ENCODE measurements at places on chromosomes 16 and 17.
A peak's percentile ranks its signal among the peaks of the same experiment; 100 is the strongest.

DNA sequence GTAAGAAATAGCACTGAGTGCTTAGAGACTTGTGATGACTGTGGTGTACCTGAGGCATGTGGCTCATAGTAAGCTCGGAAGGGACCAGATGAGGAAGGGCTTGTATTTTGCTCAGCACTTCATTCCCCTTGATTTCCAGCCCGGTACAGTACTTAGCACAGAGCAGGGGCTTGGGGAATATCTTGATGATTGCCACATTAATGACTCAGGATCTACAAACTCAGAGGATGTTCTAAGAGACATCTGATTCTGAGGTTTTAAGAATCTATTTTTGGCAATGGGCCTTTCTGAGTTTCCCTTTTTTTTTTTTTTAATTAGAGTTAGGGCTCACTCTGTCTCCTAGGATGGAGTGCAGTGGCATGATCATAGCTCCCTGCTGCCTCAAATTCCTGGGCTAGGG, 9.1 kb downstream of the ASPHD1 start:
- DNase-seq = peak; percentile 23

DNA sequence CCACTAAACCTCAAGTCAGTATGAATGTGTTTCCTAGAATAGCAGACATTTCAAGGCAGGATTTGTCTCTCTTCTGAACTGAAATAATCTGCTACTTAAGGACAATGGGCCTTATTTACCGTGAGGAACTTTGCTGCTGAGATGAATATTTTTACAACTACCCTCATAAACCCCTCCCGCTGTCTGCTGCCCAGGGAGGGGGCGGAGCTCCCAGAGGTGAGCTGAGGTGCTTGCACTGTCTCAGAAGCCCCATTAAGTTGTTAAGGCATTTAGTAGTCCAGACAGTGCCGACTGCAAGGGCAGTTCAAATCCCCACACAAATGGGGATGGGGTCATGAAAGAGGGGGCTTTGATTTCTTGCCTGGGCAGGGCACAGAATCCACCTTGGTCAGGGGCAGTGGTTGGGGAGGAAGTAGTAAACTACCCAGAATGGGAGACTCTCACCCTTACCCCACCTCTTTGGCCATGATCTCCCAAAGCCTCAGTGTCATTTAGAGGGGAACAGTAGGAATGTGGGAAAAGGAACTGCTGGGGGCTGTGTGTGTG, 19.2 kb downstream of the HNF1B start:
- no peak for DNase-seq

DNA sequence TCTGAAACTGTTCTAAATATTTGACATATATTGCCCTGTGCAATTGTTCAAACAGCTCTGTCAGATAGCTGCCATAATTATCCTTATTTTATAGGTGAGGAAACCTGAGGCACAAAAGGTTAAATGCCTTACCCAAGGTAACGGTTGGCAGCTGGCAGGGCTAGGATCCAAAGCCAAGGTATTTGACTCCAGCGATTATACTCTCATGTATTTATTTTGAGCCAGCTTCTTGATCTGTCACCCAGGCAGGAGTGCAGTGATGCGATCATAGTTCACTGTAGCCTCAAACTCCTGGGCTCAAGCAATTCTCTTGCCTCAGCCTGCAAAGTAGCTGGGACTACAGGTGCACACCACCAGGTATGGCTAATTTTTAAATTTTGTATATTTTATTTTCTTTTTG, 7.2 kb downstream of the ENO3 start:
- DNase-seq = no peak

GRCh38 chr17:43578699-43579565, 32.8 kb upstream of the ETV4 start:
- peak; percentile 69 for DNase-seq

DNA sequence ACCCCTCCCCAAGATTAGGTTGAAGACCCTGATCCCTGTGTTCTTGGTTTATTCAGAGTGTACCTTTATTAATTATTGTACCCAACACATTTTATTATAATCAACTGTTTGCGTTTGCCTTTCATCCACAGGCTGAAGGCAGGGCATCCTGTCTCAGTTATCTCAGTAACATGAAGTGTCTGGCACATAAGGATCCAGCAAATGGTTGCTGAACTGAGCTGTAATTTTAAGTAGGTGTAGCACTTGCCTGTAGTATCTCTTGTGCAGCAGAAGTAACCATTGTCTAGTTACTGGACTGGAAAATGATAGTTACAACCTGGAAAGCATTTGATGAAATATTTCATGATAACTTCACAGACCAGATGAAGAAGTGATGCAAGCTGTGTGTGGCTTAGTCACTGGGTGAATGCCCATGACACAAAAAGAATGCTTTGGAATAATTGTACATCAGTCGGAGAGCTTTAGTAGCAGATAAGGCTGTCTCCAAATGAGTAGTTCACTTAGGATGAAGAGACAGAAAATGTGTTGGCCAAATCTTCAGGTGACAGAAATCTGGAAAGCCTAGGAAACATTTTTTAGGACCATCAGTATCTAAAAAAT, 56.6 kb downstream of the ESRP2 start:
- peak; percentile 37 for DNase-seq

DNA sequence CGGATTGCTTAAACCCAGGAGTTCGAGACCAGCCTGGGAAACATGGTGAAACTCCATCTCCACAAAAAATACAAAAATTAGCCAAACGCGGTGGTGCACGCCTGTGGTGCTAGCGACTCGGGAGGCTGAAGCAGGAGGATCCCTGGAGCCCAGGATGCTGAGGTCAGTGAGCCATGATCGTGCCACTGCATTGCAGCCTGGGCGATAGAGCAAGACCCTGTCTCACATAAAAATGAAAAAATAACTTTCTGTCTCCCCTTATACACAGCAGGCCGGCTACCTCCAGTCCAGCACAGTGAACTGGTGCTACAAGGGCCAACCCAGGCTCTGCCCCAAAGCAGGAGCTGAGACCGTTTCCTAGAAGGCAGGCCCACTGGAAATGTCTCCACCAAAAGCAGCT, 59.7 kb downstream of the YWHAE start:
- DNase-seq = no peak

- DNase-seq = no peak
Measured at GRCh38 chr16:78200623-78201096, 101.2 kb downstream of the WWOX start.

- DNase-seq = peak; percentile 33
Measured at GRCh38 chr16:69424935-69425784, 741 bp downstream of the CYB5B start.

GRCh38 chr17:33241390-33241789, 51.7 kb downstream of the ASIC2 start:
- no peak for DNase-seq

- DNase-seq = no peak
Measured at GRCh38 chr17:70825321-70826125, 656.2 kb downstream of the KCNJ2 start.

- peak; percentile 17 for DNase-seq
Measured at GRCh38 chr17:35002876-35003551, 22.7 kb downstream of the LIG3 start.

DNA sequence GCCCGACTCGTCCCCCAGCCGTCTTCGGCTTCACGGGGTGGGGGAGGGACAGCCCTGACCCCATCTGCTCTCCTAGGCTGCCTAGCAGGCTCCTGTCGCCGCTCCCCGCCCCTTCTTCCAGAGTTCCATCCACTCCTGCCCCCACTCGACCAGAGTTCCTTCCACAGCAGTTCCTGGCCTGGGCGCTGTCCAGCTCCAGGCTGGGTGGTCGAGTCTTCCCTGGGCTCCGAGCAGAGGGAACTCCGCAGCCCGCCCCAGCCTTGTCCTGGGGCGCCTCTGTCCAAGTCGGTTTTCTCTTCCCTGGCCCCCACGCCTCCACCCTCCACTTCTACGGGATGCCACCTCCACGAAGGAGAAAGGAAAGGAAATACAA, 1.4 kb downstream of the PYY start:
- no peak for DNase-seq

- DNase-seq = peak; percentile 22
Measured at GRCh38 chr16:64693946-64694345, 427.9 kb downstream of the CDH11 start.

- peak; percentile 35 for DNase-seq
Measured at GRCh38 chr17:40538019-40538935, 27.0 kb downstream of the CCR7 start.

DNA sequence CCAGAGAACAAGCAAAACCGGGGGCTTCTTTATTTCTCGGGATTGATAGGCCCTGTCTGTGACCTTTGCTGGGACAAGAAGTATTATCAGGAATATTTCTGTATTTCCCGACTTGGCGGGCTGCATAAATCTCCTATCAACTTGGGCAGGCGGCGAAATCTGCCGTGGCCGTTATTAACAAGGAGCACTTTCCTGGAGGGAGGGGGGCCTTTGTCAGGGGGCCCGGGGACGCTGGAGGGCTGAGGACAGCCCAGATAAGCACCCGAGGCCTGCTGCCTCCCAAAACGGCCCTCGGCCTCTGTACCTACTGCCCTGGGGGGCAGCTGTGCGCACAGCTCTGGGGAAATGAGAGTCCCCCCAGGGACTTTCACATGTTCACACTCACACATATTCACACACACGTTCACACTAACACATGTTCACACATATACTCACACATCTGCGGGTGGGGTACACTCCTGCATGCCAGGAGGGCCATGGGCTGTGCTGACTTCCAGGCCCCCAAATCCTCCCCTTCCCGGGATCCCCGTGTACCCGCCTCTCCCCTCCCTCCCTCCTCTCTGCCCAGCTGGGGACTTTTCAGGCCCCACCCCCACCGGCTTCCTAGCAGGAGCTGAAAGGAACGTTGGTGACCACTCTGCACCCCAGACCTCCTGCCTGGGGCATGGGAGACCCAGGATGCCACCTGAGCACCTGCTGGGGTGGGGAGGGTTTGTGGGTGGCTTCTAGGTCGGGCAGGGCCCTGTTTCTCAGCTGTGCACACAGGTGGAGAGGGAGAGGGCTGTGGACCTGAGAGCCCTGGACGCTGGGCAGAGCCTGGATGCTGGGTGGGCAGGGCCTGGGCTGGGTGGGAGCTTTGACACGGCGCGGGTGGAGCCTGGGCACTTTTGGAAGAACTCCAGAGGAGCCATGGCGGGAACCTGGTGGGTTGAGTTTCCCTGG, 24.3 kb upstream of the GSE1 start:
- no peak for DNase-seq

- peak; percentile 96 for DNase-seq
Measured at GRCh38 chr16:89921702-89922476, 1.3 kb upstream of the TUBB3 start.

GRCh38 chr17:74089869-74090464, 113.5 kb upstream of the RPL38 start:
- no peak for DNase-seq

- peak; percentile 31 for DNase-seq
Measured at GRCh38 chr17:40068129-40068581, 5.4 kb downstream of the THRA start.

DNA sequence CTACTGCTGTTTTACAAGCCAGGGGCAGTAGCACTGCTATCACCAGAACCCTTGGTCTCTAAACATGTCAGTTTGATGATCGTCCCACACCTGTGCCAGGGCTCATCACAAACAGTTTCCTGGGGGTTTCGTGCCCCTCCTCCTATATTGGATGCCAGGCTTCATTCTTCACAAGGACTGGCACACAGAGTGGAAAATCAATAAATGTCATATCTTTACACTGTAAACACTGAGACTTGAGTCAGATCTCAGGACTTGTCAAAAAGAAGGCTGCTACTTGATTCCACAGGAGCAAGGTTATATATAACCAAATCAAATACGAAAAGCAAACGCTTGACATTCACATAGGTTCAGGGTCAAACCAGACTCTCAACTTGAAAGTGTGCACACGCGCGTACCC, 39.3 kb upstream of the CLEC18B start:
- no peak for DNase-seq

GRCh38 chr17:41917679-41918313, 955 bp downstream of the ACLY start:
- DNase-seq = peak; percentile 76

- no peak for DNase-seq
Measured at GRCh38 chr16:84581158-84581557, 36.7 kb downstream of the COTL1 start.

GRCh38 chr16:50440531-50440930, 71.7 kb upstream of the BRD7 start:
- DNase-seq = no peak

DNA sequence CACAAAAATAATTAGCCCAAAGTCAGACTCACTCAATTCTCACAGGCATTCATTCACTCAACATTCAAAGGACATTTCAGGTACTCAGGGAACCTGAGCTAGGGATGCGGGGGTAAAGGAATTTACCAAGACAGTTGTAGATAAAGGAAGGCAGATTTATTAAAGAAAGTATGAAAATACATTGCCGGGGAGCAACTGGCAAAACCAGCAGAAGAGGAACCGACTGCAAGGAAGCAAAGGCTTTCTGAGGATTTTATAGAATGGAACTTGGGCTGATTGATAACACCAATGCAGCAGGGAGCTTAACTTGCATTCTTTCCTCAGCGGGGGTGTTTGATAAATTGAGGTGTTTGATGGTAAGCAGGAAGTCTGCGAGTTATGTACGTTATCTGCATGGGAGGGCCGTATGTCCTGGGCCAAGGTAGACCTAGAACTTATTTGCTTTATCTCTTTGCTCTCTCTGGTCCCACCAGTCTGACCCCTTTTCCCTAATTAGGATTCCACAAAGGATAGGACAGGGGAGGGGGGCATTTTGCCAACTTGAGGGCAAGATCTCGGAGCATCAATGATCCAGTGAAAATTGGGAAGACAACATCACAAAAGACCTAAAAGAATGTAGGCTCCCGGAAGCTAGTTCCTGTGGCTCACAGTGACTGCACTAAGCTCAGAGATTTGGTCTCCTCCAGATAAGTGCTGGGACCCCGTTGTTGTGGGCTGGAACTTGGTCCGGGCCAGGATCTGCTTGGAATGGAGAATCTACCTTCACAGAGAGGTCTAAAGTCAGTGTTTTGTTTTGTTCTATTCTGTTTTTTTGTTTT, 5.8 kb upstream of the MT3 start:
- no peak for DNase-seq

- DNase-seq = no peak
Measured at GRCh38 chr16:38941-39892, 14.2 kb downstream of the POLR3K start.

DNA sequence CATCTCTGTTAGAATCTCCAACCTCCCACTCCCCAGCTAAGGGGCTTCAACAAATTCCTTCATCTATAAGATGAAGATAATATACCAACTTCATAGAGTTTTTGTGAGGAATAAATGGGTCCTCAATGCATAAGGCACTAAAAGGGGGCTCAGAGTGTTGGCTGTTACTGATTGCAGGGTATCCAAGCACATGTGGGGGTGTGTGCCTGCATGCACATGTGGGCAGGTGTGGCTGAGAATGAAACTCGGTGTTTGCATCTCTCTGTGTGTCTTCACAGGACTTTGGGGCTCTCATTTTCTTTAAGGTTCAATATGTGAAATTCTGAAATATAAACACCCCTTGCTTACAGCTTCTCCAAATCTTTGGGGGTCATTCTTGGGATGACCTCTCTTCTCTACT, 4.1 kb upstream of the PPP1R9B start:
- no peak for DNase-seq

All from adipocyte (in vitro differentiated cells).